Fibroblast of the aortic adventitia (primary cell): ENCODE measurements at places on chromosomes 2 and 18. TPM values are rescaled to one million over a fixed set of nuclear protein-coding genes. Genes with fewer than 3 reads are reported as not detected.

DNA sequence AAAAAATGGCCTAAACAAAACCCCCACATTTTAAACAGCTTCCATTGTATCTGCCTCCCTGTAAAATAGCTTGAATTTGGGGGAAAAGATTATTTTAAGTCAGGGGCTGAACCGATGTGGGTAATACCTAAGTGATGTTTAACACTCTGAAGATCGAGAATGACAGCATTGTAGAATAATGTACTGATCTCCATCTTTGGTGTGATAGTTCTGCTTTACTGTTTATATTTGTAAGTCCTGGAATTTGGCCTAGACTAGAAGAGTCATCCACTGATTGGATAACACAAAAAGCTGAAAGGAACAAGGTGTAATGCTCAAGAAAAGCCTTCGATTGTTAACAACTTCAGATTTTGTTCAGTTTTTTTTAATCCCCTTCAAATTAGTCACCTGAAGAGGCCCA lies 53.8 kb upstream of the CCDC68 start:
- DNase-seq: no peak

DNA sequence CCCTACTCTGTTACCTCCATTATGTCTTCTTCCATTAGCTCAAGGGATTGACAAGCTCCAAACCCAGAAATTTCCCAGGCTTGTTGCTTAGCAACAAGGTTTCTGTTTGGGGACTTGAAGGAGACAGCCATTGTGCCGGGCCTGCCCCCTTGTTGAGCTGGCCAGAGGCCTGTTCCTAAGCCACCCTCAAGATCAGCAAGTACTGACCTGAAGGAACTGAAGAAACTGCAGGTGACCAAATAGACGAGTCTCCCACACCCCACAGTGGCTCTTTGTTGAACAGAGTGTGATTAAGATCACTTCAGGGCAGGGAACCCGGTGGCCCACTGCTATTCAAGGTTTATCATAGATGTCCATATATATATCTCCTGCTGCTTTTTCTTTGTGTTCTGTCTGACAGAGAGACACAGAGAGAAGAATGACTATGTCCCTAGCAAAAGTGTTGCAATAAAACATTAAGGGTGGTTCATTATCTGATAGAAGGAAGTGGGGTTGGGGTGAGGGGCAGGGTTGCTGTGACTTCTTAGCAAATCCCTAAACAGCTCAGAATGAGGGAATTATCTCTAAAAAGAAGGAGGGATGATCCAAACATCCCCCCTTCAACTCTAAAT lies 69.2 kb downstream of the RNF144A start:
- no peak for DNase-seq

- DNase-seq: peak; percentile 100
These were observed 42.4 kb downstream of the LRRFIP1 start for GRCh38 chr2:237669628-237670392.

SLC1A4 gene
- total RNA-seq: 9.5 and 24.1 TPM in 2 replicates

DNA sequence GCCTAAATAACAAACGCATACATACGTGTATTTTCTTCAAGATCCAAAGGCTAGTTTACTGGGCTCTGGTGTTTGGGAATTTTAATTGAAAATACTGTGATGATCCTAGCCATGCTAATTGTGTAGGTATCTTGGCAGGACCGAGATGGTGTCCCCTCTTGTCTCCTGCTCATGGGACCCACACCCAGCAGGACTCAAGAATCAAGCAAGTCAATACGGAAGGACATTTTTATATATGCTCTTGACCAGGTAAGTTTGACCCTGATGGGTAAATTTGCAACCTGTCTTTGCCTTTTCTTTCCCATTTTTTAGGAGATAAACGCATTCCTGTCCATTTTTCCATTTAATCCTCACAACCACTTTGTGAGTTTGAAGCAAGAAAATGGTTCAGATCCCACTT lies 111.8 kb upstream of the MYCN start:
- no peak for DNase-seq

CDH2 gene
- 38.3 and 64.1 TPM in 2 replicates for total RNA-seq

CHRNG gene
- not detected in 2 replicates for total RNA-seq

- no peak for DNase-seq
These were observed 20.1 kb downstream of the RRM2 start for GRCh38 chr2:10142640-10142965.

DNA sequence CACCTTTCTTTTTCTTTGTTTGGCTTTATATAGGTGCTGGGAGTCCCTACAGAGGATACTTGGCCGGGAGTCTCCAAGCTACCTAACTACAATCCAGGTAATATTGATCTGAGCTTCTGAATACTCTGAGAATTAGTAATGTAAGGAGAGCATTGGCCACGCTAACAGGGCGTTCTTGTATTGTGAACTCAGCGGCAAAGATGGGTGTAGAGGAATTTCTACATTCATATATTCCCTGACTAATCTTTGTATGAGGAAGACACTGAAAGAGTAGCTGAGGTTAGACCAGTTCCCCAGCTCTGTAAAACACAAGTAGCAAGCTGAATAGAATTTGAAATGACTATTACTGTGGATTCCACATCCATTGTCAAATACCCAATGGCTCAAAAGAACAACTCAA lies 48.5 kb downstream of the CDK15 start:
- DNase-seq: no peak

CWC22 gene
- total RNA-seq: 31.8 and 38.8 TPM in 2 replicates

SERPINB4 gene
- not detected in 2 replicates for total RNA-seq

GRCh38 chr18:64180171-64180570 lies 31.3 kb upstream of the LINC00305 start:
- no peak for DNase-seq

OTOS gene
- total RNA-seq: not detected in 2 replicates

DNA sequence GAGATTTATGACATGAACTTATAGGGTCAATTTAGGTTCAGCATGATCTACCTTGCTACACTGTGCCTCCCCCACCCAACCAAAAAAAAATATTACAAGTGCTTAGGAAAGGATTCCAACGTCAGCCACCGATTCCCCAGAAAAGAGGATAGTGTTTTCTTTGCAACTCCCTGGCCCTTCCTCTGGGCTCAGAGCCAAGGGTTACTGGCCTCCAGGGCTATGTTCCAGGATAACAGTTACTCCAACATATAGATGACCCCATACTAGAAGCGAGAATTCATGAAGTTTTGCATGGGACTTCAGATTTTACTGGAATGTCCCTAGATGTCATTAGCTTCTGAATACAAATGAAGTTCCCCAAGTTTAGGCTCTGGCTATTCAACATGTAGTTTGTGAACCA lies 172.1 kb downstream of the UPP2 start:
- DNase-seq: no peak

GRCh38 chr18:49499046-49499637 lies 12.1 kb upstream of the C18orf32 start:
- DNase-seq: no peak

DNA sequence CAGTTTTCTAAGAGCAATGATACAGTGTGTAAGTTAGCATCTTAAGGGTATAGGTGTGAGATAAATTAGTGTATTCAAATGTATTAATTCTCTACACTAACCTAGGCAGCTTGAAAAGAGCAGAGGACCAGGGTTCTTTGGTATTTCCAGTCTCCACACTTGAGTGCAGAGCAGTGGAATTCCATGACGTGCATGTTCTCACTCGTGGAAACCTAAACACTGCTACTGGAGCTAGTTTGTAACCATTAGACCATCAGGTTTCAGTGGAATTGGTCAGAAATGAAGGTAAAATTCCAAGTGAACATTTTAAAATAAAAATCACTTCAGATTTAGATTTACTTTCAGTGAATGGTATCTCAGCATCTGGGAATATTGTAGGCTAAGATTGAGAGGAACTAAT lies 9.0 kb downstream of the SPTBN1 start:
- no peak for DNase-seq

RNF125 gene
- total RNA-seq: 0.65 and 1.6 TPM in 2 replicates

DNA sequence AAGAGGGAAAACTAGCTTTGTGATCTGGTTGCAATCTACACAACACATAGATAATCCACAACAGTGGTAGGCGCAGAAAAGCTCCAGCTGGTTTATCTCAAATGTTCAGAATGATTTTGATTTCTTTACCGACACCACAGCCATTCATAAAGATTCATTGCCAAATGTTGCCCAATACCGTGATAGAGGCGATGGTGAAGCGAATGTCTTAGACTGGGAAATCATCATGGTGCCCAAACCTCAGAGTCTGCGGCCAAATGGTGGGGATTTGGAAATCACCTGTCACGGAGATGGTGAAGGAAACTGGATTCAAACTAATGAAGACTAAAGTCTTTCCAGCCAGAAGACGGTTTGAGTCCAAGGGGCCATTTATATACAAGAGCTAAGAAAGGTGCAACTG lies 48.5 kb upstream of the CCDC150 start:
- DNase-seq: no peak
